Peyer's patch (tissue), 4 donors: ENCODE measurements at places on chromosomes 7 and 10. TPM values are rescaled to one million over a fixed set of nuclear protein-coding genes. Genes with fewer than 3 reads are reported as not detected.

Gene PHKG1
- total RNA-seq: 4.3 TPM

Gene TMEM270
- not detected for total RNA-seq

Gene ASZ1
- not detected for total RNA-seq

Gene SEMA3D
- 6.5 TPM for total RNA-seq

Gene MOGAT3
- 91.4 TPM for total RNA-seq

Gene CALD1
- total RNA-seq: 96.2 TPM

Gene FGFR2
- 22.9 TPM for total RNA-seq

Gene POLR2J3
- total RNA-seq: 58.9 TPM

Gene TUBB8
- not detected for total RNA-seq

Gene ATP6V1F
- total RNA-seq: 82.5 TPM

Gene PIP
- not detected for total RNA-seq

Gene RNF133
- total RNA-seq: 1.1 TPM

Gene ITIH5
- total RNA-seq: 3.5 TPM

Gene ALOX5
- 24.0 TPM for total RNA-seq

Gene COL13A1
- total RNA-seq: 0.94 TPM

Gene FAM241B
- total RNA-seq: 2.4 TPM

Gene TAS2R5
- total RNA-seq: 5.0 TPM

Gene FBXO24
- 1.1 TPM for total RNA-seq

Gene IFIT1B
- total RNA-seq: not detected
